ENCODE measurements at places on chromosomes 12 and 14.

DNA sequence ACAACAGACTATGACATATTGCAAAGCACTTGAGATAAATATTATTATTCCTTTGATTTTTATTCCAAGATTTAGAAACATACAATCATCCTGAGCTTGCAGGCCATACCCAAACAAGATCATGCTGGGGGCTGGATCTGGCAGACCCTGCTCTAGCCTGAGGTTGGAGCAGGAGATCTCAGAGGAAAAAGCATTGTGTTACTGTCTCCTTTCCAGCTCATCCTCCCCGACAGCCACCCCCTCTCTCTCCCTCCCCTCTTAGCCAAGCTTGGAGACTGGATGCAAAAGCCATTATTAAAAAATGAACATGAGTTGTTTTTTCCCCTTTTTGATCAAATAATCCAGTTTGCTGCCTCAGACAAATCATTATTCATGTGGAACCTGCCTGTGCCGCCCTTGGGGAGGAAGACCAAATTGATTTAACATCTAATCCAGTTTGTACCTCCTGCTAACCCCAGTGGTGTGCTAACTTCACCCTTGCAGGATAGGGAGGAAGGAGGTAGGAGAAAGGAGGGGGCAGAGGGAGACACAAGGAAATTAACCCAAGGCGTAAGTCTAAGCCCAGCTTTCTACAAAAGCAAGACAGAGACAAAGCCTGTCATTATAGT lies 565.8 kb upstream of the TBX3 start:
- DNase-seq = no peak

DNA sequence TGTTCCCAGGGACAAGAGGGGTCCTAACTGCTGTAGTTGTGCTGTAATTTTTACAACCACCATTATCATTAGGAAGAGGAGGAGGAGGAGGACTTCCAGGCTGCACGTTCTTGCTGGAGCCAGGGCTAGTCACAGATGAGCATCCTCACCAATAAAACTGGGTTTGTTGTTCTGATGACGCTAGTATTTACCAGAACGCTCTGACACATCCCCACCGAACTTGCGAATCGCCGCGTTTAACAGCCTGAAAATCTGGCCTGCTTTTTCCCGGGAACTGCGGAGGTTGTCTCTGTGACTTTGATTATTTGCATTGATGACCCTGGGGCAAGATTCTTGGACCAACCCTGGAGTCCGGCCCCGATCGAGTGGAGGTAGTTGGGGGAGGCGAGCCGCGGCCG lies 10.2 kb downstream of the TBX5 start:
- no peak for DNase-seq

DNA sequence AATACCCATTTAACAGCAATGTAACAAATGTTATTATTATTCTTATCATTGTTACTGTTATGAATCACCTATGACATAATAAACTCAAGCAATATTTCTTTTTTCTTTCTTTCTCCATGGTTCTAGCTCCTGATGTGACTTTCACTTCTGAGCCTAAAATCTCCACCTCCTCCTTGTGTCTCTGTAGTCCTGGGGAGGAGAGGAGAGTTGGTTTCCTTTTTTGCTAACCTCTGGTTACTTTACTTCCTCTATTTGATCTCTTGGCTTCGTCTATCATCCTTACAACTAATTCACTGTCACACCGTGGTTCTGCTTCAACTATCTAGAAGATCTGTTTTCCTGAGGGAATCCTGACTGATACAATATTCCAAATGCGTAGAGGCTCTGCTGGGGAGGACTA lies 456.6 kb downstream of the VRK1 start:
- DNase-seq = no peak

DNA sequence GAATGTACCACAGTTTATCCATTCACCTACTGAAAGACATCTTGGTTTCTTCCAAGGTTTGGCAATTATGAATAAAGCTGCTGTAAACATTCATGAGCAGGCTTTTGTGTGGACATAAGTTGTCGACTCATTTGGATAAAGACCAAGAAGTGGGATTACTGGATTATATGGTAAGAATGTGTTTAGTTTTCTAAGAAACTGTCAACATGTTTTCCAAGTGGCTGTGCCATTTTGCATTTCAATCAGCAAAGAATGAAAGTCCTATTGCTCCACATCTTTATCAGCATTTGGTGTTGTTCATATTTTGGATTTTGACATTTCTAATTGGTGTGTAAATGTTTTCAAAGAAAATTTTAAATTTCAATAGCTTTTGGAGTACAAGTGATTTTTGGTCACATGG lies 27.3 kb upstream of the KLRF1 start:
- DNase-seq = no peak

GRCh38 chr14:72332871-72333270 lies 400.6 kb downstream of the RGS6 start:
- DNase-seq = no peak

DNA sequence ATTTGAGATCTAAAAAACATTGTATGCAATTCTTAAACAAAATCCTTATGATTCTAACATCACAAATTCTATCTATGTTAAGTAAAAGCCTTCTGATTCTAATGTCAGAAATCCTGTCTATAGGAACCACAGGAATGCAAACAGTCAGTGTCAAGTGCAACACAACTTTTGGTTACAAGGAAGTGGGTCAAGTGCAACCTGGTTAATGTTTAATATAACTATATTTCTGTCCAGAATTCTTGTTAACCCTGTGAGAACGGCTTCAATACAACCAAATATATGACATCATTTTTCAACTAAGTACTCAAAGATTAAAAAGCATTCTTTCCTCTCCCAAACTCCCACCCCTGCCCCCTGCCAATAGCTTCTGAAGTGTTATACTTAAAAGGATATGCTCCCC lies 107.9 kb upstream of the PLEKHA5 start:
- DNase-seq = no peak

- DNase-seq = no peak
These were observed 607.8 kb downstream of the SNAPC1 start for GRCh38 chr14:62369919-62370560.

GRCh38 chr14:46290706-46291105 lies 360.9 kb downstream of the RPL10L start:
- no peak for DNase-seq

DNA sequence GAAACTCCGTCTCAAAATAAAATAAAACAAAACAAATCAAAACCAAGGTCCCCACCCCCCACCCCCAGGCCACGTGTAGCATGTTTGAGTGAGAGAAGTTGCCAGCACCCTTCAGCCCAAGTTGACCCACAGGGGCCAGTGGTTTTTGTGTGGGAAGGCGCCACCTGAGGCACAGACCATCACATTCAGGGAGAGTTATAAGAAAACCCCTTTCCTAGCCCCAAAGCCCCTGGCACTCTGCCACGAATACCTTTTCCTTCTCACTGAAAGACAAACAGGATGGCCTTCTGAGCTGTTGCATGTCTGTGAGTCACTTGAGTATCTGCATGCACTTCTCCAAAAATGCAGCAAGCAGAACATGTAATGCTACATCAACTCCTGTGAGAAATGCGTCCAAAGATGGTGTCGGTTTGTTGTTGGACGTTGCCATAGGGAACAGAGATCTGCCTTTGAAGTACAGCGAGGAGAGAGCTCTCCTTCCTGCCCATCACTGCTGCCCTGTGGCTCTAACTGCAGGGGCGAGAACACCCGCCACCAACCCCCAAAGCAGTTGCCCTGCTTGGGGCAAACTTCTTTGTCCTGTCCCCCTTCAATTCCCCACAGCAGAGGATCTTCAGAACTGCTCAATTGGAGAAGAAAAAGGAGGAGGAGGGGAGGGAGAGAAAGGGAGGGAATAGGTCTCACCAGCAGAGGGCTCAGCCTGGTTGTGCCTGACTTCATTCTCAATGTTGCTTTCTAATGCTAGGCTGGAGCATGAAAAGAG lies 2.7 kb upstream of the TRAF3 start:
- peak; percentile 64 for DNase-seq

GRCh38 chr12:57883057-57883456 lies 36.5 kb upstream of the CTDSP2 start:
- DNase-seq = no peak

DNA sequence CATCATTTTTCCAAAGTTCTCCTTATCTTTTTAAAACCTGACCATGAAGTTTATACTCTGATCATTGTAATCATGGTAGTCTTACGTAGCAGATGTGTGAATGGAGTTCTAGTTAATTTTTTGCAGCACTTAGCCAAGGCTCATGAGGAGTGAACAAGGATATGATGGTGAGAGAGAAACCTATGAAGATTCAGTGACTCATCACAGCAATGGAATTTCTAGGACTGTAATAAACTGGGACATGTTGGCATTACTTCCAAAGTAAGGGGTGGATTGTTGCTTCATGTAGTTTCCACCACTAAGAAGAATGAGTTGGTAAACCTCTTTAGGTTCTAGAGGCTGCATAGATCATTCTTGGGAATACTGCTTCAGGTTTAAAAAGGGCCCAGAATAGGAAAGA lies 102.7 kb downstream of the LRRIQ1 start:
- no peak for DNase-seq

- DNase-seq = no peak
These were observed 12.7 kb upstream of the HNF1A start for GRCh38 chr12:120965534-120966091.

DNA sequence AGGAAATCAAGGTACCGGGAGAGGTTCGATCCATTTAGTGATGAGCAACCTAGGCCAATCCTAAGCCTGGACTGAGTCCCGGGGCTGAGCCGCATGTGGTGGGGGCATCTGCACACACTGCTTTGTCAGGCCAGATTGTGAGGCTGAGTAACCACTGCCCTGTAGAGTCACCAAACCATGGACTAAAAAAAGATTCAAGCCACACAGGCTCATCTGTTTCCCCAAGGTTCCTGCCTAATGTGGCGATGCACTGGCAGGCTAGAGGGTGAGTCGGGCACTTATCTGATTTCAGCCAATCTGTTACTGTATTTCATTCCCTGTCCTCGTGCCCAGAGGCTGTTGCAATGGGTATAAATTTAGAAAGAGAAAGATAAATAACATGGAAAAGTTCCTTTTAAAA lies 140.8 kb downstream of the TTC7B start:
- no peak for DNase-seq
